Hematopoietic multipotent progenitor cell treated with erythropoietin and hydrocortisone succinate and interleukin-3 and kit ligand, for 17 days (in vitro differentiated cells): ENCODE measurements at places on chromosomes 13 and 19.

DNA sequence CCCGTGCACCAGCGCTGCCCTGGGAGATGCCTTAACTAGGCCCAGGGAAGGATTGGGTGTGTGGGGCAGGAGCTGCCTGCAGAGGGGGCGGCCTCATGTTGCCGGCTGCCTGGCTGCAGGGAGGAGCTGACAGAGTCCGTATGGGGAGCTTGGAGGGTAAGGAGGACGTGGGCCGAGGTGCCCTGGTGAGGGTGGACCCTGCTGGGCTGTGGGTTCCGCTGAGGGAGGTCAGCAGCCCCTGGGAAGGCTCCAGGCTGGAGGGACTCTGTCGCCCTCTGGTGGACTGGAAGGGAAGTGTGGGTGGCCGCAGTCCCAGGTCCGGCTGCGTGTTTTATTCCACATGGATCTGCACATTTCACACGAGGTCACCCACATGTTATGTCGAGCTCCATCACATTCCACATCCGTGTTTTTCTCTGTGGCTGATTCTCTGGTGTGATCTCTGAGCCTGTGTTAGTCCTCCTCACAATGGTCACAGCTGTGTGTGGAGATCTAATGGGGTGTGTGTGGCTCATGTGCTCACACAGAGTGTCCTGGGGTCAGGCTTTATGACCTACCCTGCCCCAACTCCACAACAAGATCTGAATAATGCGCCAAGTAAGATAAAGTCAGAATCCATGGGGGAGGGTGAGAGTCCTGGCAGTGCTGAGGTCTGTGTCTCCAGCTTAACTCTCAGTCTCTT, 1.8 kb upstream of the CEACAM8 start:
- DNase-seq = peak; percentile 35

DNA sequence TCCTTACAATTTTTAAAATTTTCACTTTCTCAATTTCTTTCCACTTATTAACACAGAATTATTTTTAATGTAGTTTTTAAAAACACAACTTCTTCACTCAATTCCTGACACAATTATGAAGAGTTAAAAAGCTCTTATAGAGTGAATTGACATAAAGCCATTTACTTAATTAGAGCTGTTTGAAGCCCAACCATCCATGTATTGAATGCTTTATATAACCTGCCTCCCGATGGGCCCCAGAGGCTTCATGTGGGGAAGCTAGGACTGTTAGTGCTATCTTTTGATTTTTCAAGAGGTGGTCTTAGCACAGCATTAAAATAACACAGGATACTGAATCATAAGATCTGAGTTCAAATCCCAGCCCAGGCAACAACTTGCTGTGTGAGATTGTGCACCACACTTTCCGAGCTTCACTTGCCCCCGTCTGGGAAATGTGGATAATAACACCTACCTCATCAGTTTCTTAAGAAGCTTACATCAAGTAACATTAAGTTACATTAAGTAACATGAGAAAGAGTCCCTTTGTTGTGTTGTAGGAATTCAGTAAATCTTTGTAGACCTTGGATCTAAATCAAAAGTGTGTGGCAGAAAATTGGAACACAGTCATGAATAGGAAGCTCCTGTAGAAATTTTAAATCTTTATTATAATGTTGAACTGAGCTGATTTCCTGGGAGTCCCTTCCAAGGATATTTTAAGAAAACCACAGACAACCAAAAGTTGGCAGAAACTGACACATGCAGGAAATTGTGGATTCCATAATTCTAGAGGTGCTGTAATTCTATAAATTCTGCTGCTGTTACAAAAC, 5.5 kb upstream of the ENOX1 start:
- DNase-seq = no peak

DNA sequence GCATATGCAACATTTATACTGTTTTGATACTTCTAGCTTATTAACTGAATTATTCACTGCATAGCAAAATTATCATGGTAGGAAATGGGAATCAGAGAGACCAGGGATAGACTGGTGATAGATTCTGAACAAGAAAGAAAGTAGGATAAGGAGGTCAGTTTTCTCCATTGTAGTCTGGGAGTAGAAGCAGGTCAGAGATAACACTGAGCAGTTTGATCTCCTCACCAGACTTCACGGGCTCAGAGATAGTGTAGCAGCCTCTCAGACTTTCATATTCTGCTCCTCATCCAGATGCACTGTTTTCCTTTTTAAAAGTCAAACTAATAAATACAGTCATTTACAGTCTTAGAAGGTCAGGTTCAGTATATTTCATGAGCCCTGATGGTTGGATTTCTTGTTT, 56.0 kb upstream of the MYO16 start:
- DNase-seq = no peak

DNA sequence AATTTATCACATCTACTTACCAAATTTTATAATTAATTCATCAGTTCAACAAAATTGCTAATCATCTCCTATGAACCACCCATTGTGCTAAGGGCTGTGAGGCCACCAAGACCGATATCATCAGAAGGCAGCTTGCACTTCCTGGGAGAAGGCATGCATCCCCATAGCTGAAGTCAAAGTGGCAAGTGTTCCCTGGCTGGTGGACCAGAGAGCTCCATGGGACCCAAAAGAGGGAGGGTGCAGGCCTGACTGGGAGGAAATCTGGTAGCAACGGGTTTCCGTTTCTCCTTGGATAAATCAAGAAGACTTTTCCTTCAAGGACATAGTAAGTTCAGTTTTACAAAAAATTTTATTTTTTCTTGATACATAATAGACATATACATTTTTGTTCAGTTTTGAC, 325.2 kb downstream of the FGF9 start:
- DNase-seq = no peak

GRCh38 chr13:31372454-31372853, 172.7 kb downstream of the B3GLCT start:
- DNase-seq = no peak

- no peak for DNase-seq
These were observed 22.8 kb upstream of the CD70 start for GRCh38 chr19:6613711-6614110.

- no peak for DNase-seq
These were observed 1509.9 kb downstream of the SLITRK5 start for GRCh38 chr13:89181041-89181440.

DNA sequence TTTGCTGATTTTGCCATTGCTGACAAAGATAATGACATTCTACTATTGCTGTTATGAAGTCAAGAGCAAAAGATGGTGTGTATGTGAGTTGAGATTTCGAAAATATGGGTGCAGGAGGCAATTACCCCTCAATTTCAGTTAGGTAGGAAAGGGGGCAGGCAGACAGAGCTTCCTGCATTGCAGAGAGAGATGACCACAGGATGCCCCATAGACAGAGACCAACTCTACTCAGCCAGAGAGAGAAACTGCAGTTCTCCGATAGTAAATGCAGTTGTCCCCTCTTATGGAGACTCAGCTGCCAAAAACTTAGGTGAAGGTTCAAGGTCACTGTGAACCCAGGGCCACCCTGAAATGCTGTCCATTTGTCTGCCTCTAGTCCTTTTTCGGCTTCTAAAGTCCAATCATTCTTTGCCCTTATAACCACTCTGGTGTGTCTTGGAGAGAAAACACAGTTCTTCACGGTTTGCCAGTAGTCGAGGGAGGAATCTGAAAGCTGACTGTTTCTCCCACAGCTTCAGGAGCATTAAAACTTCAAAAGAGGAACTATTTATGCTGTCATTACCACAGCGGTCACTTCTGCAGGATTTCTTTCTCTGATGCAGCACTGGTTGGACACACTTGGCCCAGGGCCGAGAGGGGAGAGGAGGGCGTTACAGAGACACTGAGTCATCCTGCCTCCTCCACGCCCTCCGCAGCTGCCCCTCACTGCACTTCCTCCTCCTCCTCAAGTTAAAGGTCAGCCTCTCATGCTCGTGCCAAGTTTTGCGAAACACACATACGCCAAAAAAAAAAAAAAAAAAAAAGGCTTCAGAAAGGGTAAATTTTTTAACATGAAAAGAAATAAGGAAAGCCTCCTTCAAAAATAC, 264.3 kb downstream of the FOXO1 start:
- DNase-seq = no peak

- DNase-seq = no peak
These were observed 44.5 kb downstream of the CERS4 start for GRCh38 chr19:8253678-8254077.

DNA sequence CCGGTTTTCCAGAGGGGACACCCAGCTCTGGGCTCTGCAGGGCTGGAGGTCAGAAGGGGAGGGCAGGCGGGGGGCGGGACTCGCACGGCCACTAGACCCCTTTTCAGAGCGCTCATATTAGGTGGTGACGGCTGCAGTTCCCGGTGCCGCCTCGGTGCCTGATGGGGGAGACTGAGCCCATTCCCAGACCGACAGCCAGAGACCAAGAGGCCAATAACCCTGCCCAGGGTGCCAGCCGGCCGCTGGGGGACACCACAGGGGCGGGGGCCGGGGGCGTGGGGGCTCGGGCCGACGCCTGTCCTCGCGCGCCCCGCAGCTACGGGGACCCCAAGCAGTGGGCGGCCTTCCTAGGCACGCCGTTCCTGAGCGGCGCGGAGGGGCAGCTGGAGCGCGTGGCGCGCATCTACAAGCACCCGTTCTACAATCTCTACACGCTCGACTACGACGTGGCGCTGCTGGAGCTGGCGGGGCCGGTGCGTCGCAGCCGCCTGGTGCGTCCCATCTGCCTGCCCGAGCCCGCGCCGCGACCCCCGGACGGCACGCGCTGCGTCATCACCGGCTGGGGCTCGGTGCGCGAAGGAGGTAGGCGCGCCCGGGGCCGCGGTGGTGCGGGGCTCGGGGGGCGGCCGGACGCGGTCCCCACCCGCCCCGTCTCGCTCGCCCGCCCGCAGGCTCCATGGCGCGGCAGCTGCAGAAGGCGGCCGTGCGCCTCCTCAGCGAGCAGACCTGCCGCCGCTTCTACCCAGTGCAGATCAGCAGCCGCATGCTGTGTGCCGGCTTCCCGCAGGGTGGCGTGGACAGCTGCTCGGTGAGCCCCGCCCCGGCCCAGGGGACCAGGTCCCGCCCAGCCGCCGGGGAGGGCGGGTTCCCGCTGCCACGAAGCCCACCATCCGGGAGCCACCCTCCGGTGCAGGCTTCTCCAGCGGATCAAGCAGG, 2.4 kb downstream of the TIMM13 start:
- DNase-seq = no peak

DNA sequence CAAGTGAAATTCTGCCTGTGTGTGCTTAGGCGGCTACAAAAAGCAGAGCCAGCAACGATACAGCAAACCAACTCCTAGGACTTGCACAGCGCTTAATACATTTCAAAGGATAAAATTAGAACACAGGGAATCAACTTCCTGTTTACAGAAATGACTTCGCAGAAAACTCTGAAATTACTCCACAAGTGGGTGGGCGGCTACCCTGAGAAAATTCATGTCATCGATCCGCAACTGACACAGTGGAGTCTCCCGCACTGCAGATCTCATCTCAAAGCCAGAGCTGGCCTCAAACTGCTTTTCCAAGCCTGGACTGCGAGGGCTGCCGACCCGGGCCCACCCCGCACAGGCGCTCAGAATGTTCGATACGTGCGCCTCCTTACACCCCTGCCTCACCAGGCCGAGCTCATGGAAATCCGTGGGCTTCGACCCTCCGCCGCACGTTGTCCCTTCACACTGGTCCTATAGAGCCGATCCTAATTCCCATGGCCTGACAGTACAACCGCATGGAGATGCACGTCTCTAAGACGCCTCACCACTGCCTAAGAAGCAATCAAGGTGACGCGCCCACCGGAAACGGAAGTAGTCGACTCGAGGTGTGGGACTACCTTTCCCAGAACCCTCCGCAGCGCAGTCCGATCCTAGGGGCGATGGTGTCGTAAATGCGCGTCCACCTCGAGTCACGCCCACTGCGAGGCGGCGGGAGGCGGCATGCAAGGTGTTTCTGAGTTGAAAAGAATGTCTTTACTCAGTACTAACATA, at the start of gene ZNF229:
Gene ZNF229 (minus strand): TSS at position 557 of the 759 bp plus-strand sequence. CDS start 5,625 bp downstream, outside the sequence.
- DNase-seq = no peak

- no peak for DNase-seq
These were observed 118.7 kb upstream of the MCF2L start for GRCh38 chr13:112850273-112850672.

GRCh38 chr13:51357928-51358595, 18.6 kb downstream of the SERPINE3 start:
- DNase-seq = no peak

DNA sequence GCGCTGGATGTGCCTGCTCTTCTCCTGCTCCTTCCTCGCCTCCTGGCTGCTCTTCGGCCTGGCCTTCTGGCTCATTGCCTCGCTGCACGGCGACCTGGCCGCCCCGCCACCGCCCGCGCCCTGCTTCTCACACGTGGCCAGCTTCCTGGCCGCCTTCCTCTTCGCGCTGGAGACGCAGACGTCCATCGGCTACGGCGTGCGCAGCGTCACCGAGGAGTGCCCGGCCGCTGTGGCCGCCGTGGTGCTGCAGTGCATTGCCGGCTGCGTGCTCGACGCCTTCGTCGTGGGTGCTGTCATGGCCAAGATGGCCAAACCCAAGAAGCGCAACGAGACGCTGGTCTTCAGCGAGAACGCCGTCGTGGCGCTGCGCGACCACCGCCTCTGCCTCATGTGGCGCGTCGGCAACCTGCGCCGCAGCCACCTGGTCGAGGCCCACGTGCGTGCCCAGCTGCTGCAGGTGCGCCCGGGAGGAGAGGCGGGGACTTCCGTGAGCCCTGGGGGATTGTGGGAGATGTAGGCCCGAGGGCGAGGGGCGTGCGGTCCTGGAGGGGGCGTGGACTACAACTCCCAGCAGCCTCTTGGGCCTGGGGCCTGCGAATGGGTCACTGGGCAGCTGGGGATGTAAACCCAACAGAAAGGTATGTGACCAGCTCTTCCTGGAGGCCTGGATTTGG, 6.7 kb downstream of the KCNJ14 start:
- no peak for DNase-seq

- no peak for DNase-seq
These were observed 6.5 kb downstream of the ATP4A start for GRCh38 chr19:35556846-35557538.
